ENCODE measurements at places on chromosomes 16 and 17. TPM values are rescaled to one million over a fixed set of nuclear protein-coding genes. Genes with fewer than 3 reads are reported as not detected.
A peak's percentile ranks its signal among the peaks of the same experiment; 100 is the strongest.

DNA sequence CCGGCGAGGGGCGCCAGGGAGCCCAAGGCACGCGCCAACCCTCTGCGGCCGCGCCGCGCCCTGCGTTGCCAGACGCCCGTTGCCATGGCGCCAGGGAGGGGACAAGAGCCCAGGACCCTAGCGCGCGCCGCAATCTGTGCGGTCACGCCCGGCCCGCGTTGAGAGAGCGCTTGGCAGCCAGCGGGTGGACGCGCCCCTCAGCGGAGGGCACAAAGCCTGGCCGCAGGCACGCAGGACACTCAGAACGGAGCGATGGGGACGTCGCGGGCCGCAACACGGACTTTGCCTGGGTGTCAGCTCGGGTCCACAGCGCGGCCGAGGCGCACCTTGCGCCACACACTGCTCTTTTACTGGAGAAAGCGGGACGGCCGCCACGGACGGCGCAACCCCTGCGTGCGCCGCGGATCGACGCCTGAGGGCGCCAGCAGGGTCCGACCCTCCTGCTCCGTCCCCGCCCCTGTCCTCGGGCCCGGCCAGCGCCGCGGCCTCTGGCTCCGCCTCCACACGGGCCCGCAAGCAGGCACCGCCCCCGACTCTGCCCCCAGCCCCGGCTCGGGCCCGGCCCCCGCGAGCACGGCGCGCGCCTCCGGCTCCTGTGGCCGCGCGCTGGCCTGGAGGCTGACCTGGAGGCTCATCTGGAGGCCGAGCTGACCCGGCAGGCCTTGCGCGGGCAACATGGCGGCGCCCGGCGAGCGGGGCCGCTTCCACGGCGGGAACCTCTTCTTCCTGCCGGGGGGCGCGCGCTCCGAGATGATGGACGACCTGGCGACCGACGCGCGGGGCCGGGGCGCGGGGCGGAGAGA lies at the start of gene GFER:
TSS of gene GFER (plus strand) at position 650 of the 803 bp plus-strand sequence. CDS start at position 676, 26 bp downstream.
- DNase-seq = peak; percentile 93
- peak within 1 kb of the TSS; percentile 71 for H3K4me3 ChIP-seq
- peaks cover 41% of the 10 kb centered on the region for H3K27me3 ChIP-seq
- peaks cover 15% of the 10 kb centered on the region for H3K4me1 ChIP-seq
- H3K36me3 ChIP-seq = peaks cover 7% of the 10 kb centered on the region

- no peak overlapping the region for H3K27ac ChIP-seq
- no peaks in the 10 kb centered on the region for H3K36me3 ChIP-seq
- H3K4me1 ChIP-seq = peaks cover 17% of the 10 kb centered on the region
- H3K27me3 ChIP-seq = no peaks in the 10 kb centered on the region
- no peak for DNase-seq
Measured at GRCh38 chr16:67463059-67463458, 17.9 kb downstream of the ATP6V0D1 start.

Gene EVPL
- total RNA-seq = not detected

- DNase-seq = no peak
- H3K27me3 ChIP-seq = no peaks in the 10 kb centered on the region
- H3K27ac ChIP-seq = no peak overlapping the region
Measured at GRCh38 chr17:74810699-74811485, 34.7 kb upstream of the NAT9 start.

DNA sequence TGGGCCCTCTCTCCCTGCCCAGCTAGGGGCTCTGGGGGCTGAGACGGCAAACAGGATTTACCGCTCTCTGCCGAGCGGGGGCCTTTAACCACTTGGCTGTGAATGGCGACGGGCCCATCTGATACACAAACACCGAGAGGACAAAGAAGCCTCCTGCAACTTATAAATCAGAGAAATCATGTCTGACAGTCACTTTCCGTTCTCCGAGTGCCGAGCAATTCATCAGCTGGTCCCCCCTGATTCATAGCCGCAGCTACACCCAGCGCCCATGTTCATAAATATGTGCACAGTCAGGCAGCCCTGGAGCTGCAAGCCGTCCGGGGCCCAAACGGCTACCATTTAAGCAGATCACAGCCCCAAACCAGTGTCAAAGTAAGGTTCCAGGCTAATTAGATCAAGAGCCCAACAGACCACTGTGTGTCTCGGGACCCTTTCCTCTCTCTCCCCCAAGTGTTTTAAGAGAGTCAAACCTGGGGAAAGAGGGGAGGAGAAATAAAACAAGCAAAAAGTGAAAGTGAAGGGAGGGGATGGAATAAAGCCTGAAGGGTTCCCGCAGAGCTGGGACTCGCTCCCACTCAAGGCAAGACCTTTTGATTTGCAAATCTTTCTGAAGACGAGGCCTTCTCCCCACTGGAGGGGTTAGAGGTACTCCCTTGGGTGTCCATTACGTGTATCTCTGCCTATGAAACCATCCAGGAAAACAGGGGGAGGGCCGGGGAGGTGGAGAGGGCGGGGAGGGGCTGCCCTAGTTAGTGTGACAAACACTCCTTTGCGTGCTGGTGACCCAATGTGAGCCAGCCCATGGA lies 154.7 kb downstream of the C16orf78 start:
- H3K4me3 ChIP-seq = peak overlapping the region; percentile 18
- H3K27me3 ChIP-seq = no peaks in the 10 kb centered on the region
- DNase-seq = peak; percentile 40
- no peak overlapping the region for H3K27ac ChIP-seq
- H3K36me3 ChIP-seq = no peaks in the 10 kb centered on the region
- H3K4me1 ChIP-seq = no peaks in the 10 kb centered on the region

All from endothelial cell of umbilical vein (primary cell).